ENCODE measurements at places on chromosomes 4 and X. TPM values are rescaled to one million over a fixed set of nuclear protein-coding genes. Genes with fewer than 3 reads are reported as not detected.
A peak's percentile ranks its signal among the peaks of the same experiment; 100 is the strongest.

GRCh38 chr4:47017494-47017893 is 13.9 kb upstream of the GABRB1 start:
- no peaks in the 10 kb centered on the region for H3K36me3 ChIP-seq
- no peak overlapping the region for H3K4me3 ChIP-seq
- H3K4me1 ChIP-seq = peaks cover 11% of the 10 kb centered on the region
- DNase-seq = no peak
- no peak overlapping the region for H3K27ac ChIP-seq

DNA sequence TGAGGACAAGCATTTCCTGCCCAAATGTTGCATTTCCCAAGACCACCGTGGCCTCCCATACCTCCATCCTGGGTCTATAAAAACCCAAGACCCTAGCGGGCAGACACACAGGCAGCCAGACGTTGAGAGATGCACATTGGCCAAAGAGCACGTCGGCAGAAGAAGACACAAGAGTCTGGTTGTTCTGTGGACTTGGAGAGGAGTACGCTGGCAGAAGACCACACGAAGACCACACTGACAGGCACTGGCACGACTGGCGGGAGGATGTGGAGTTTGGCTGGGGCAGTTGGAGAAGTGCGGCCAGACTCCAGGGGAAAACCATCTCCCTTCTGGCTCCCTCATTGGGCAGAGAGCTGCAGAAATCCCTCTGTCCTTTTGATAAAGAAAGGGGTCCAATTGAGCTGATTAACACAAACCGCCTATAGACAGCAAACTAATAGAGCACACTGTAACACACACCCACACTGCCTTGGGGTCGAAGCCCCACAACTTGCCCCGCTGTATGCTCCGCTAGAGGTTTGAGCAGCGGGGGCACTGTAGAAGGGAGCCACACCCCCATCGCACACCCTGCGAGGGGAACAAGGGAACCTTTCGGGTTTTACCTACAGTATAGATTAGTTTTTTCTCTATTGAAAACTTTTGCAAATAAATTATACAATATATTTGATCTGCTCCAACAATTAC is 376.7 kb upstream of the KLHL4 start:
- H3K36me3 ChIP-seq = no peaks in the 10 kb centered on the region
- H3K4me1 ChIP-seq = no peaks in the 10 kb centered on the region
- no peaks in the 10 kb centered on the region for H3K27me3 ChIP-seq
- H3K27ac ChIP-seq = no peak overlapping the region
- peak; percentile 58 for DNase-seq

GRCh38 chr4:137106287-137106686 is 426.0 kb downstream of the PCDH18 start:
- DNase-seq = no peak
- H3K27ac ChIP-seq = no peak overlapping the region
- peaks cover 21% of the 10 kb centered on the region for H3K4me1 ChIP-seq
- no peak overlapping the region for H3K4me3 ChIP-seq
- H3K36me3 ChIP-seq = no peaks in the 10 kb centered on the region

GRCh38 chr4:168386002-168386401 is 67.5 kb upstream of the DDX60 start:
- no peak for DNase-seq
- H3K4me3 ChIP-seq = no peak overlapping the region
- H3K36me3 ChIP-seq = peaks cover 5% of the 10 kb centered on the region
- no peaks in the 10 kb centered on the region for H3K27me3 ChIP-seq

DNA sequence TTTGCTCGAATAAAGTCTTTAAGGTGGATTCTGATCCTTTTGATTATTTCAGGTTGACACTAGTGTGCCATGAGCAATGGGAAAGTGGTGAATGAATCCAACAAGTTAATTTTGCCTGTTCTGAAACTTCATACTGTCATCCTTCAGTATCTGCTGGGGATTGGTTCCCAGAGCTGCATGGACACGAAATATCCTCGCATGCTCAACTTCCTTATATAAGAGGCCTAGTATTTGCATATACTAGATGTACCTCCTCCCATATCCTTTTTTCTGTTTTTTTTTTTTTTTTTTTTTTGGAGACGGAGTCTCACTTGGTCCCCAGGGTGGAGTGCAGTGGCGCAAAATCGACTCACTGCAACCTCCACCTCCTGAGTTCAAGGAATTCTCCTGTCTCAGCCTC is 23.0 kb upstream of the PDS5A start:
- H3K27me3 ChIP-seq = no peaks in the 10 kb centered on the region
- DNase-seq = no peak
- no peak overlapping the region for H3K27ac ChIP-seq
- peaks cover 2% of the 10 kb centered on the region for H3K4me1 ChIP-seq

DNA sequence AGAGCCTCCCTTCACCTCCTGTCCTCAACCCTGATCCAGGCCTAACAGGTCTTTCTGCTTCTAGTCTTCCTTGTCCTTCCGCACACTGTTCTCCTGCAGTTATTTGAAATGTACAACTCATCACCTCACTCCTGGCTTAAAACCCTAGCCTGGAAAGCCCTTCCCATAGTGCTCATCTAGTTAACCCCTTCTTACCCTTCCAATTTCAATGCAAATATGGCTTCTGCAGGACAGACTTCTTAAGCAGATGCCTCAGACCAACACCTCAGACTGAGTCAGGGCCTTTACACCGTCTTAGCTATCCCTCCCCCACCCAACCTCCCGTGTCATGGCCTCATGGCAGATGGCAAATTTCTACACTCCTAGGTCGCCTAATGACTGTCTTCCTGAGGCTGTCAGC is 130.4 kb downstream of the BCOR start:
- no peak for DNase-seq
- H3K27ac ChIP-seq = no peak overlapping the region
- H3K27me3 ChIP-seq = no peaks in the 10 kb centered on the region
- no peak overlapping the region for H3K4me3 ChIP-seq
- peaks cover 4% of the 10 kb centered on the region for H3K4me1 ChIP-seq
- H3K36me3 ChIP-seq = peaks cover 2% of the 10 kb centered on the region

ANTXR2 gene
- 27.0 TPM for total RNA-seq

JADE3 gene
- 11.7 TPM for total RNA-seq

ACTRT1 gene
- total RNA-seq = not detected

HSFX4 gene
- not detected for total RNA-seq
